Ovary (tissue), 10 donors: ENCODE measurements at places on chromosomes 1 and 21. TPM values are rescaled to one million over a fixed set of nuclear protein-coding genes. Genes with fewer than 3 reads are reported as not detected.

SLAMF9 gene
- not detected for polyA plus RNA-seq

GJA8 gene
- polyA plus RNA-seq = not detected

PPM1J gene
- polyA plus RNA-seq = 0.78 TPM

LIPI gene
- 0.18 TPM for polyA plus RNA-seq

SYDE2 gene
- polyA plus RNA-seq = 1.2 TPM

GRIK1 gene
- 1.3 TPM for polyA plus RNA-seq

PTPN14 gene
- 7.6 TPM for polyA plus RNA-seq

SERBP1 gene
- 118 TPM for polyA plus RNA-seq

NCMAP gene
- polyA plus RNA-seq = 0.01 TPM

GJB5 gene
- not detected for polyA plus RNA-seq

LYST gene
- polyA plus RNA-seq = 12.4 TPM

ESRRG gene
- 0.15 TPM for polyA plus RNA-seq
